M059J (cell line): ENCODE measurements at places on chromosomes 1 and 21.

GRCh38 chr1:201937624-201938213 is 8.6 kb downstream of the LMOD1 start:
- peak; percentile 92 for DNase-seq

DNA sequence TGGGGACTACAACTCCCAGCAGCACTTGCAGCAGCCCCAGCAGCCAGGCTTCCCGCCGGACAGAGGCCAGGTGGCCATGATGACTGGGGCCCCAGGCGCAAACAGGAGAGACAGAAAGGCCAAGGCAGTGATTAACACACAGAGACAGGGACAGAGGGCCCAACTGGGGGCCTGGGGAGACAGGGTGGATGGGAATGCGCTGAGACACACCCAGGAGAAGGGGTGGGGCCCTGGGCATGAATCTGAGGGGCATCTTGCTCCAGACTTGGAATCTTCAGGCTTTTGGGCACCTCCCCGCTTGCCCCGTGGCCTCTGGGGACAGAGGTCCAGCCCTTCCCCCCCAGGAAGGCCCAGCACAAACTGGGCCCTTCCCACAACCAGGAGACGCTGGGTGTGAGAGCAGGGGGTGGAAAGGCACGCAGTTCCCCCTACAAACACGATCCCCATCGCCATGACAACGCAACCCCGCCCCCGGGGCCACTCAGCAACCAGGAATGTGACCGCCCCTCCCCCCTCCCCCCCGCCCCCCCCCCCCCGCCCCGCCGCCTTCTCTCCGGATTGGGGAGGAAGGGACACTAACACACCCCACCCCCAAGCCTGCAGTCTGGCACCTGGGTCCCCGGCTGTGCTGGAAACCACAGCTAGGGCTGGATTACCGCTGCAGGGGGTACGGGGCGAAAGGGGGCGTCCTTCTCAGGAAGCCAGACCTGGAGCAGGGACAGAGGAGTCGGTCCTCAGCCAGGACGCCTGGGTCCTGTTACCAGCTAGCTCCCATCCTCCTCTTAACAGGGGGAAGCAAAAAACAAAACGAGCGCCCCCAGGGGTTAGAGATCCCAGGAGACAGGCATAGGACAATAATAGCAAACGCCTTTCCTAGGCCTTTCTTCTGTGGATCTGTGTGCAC is 4.5 kb downstream of the HDGF start:
- peak; percentile 94 for DNase-seq

DNA sequence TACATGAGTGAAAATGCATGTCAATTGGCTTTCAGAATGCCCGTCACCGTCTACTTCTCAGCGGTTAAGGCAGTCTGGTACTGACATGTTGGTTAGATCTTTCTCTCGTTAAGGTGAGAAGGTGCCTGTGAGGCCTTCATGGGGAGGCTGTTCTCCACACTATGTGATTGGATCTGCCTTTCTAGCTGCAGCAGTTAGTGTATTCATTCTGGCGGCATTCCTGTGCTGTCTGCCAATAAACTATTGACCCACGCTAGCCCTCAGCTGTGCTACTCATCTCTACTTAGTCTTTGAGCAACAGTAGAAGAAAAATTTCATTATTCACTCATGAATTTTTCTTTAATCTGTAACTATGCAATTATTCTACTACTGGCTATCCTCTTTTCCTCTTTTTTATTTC is 32.0 kb downstream of the CCSAP start:
- DNase-seq = no peak

DNA sequence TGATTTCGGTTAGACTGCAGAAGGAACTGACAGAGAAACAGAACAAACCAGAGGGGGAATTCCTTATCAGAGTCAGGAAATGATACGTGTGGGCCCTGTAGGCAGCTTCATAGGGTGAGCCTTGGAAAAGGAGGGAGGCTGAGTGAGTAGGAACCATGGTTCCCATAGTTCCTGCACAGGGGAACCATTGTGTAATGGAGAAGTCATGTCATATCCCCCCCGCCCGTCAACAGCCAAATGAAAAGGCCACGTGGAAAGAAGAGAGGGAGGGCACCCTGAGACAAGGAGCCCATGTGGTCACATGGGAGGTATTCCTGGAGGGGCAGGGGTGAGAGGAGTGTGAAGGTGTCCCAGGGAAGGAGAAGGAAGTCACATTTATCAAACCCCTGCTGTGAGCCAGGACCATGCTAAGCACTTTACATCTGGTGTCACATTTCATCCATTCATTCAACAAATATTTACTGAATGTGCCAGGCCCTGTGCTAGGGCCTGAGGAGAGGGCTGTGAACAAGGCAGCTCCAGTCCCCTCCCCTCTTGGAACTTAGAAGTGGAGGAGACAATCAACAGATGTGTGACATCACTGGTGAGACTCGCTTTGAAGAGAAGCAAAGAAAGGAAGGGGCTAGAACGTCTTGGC is 15.7 kb upstream of the FGR start:
- DNase-seq = peak; percentile 86

DNA sequence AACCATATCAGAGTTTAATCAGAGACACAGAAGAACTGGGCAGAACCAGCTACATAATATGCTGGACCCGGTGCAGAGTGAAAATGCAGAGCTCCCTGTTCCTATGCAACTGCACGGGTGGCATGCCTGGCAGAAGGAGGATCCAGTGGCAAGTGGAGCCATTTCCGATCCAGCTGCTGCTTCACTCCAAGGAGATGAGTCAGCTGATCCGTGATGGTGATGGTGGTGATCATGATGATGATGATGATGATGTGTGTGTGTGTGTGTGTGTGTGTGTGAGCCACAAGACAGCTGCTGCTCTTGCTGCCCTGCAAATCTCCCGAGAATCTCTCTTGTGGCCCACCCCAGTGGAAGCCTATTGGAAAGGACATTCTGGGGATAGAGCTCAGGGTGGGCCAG is 133.0 kb downstream of the URB2 start:
- DNase-seq = peak; percentile 92

DNA sequence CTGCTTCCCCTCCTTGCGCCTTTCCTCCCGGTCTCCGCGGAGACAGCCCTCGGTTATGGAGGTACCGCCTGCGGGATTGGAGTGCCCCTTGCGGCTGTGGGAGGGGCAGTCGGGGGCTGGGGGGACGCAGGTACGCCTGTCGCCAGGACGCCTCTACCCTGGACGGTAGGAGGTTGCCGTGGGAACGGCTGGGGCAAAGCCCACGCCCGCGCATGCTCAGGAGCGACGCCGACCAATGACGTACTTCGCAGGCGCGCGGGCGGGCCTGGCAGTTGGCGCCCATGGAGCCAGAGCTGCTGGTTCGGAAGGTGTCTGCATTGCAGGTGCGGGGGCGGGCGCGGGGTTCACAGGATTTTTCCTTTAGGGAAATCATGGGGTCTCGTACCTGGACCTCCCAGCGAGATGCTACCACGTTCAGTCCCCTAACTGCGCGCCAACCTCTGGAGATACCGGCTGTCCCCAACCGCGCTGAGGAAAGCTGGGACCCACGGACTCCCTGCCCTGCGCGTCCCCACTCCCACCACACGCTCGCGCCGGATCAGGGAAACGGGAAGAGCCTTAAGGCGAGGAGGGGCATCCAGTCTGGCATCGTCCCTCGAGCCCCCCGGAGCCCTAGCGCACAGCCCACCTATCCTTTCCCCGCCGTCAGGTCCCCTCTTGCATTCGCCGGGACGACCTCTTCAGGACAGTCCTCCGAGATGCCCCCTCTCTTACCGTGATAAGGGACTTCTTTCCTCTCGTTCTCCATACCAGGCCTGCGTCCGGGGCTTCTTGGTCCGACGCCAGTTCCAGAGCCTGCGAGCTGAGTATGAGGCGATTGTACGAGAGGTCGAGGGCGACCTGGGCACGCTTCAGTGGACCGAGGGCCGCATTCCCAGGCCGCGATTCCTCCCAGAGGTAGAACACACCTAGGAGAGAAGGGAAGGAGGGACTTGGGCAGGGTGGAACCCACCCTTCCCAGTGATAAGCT is at the start of gene IQCC:
TSS of gene IQCC (plus strand) at position 271 of the 970 bp plus-strand sequence. CDS start at position 282, 11 bp downstream.
- peak; percentile 89 for DNase-seq

GRCh38 chr1:31487143-31487542 is 74.1 kb downstream of the SERINC2 start:
- DNase-seq = peak; percentile 37

GRCh38 chr1:81478219-81478618 is 322.5 kb upstream of the ADGRL2 start:
- no peak for DNase-seq

DNA sequence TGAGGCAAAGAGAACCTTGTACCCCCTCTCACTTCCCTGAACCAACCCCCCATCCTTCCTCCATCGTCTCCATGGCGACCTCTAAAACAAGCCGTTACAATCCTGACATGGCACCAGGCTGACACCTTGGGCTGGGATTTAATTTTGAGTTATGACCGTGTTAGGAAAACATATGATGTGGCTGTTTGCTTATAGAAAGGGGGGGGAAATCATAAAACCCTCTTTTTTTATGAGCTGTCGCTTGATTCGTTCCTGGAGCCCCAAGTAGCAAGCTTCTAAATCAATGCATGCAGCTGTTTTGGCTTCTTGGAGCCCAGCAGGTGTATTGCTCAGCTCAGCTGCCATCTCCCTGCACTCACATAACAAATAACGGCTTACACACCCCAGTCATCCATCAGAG is 301.2 kb upstream of the SPAG17 start:
- DNase-seq = no peak

- DNase-seq = no peak
Measured at GRCh38 chr1:117556976-117557375, 48.9 kb upstream of the TENT5C start.
